Stimulated activated CD4-positive, alpha-beta T cell treated with anti-CD3 and anti-CD28 coated beads, Interleukin-1b, Interleukin-23, amount 100 ng/mL, for 1 hour (primary cell): ENCODE measurements at places on chromosomes 4 and X.

GRCh38 chrX:9867753-9868152, 81.5 kb downstream of the SHROOM2 start:
- no peak for DNase-seq

GRCh38 chrX:37350034-37350365, 836 bp downstream of the PRRG1 start:
- DNase-seq: no peak

GRCh38 chr4:11487139-11487538, 58.4 kb upstream of the HS3ST1 start:
- DNase-seq: no peak

DNA sequence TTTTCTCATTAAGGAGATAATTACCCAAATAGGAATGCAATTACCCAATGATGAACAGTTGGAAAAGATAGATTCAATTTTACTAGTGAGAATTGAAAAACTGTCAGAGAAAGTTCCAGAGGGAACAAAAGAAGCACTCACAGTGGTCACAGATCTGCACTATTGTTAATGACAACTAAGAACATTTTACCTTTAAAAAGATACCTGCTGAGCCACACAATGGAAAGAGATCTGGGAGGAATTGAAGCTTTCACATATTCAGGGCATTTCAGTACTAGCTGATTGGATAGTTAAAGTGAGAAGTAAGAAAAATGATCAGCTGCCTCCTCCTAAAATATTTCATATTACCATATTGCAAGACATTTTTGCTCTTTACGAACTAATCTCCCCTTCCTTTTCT, 1822.2 kb downstream of the STIM2 start:
- DNase-seq: no peak
